H9 (cell line): ENCODE measurements at places on chromosomes 2 and 18. TPM values are rescaled to one million over a fixed set of nuclear protein-coding genes. Genes with fewer than 3 reads are reported as not detected.

The AQP12B gene
- not detected in 2 replicates for total RNA-seq

- peaks cover 13% of the 10 kb centered on the region for H3K4me1 ChIP-seq
- H3K4me3 ChIP-seq, result no peak overlapping the region
- no peak overlapping the region for H3K27ac ChIP-seq
- H3K27me3 ChIP-seq, result no peaks in the 10 kb centered on the region
These were observed 40.9 kb downstream of the NRP2 start for GRCh38 chr2:205723179-205723578.

The LRRC30 gene
- not detected in 2 replicates for total RNA-seq

GRCh38 chr2:161102770-161103450 lies 57.3 kb upstream of the TANK start:
- no peak for DNase-seq
- H3K27me3 ChIP-seq, result no peaks in the 10 kb centered on the region
- H3K36me3 ChIP-seq, result 0 out of 2 replicates have a peak, but pooled peaks cover 2% of the 10 kb centered on the region

The BOK gene
- total RNA-seq, result 33.9 and 35.6 TPM in 2 replicates

The STPG4 gene
- total RNA-seq, result 0.13 and 0.42 TPM in 2 replicates
